ENCODE measurements at places on chromosomes 6 and 20. TPM values are rescaled to one million over a fixed set of nuclear protein-coding genes. Genes with fewer than 3 reads are reported as not detected.
A peak's percentile ranks its signal among the peaks of the same experiment; 100 is the strongest.

- no peak overlapping the region for H3K4me3 ChIP-seq
- no peaks in the 10 kb centered on the region for H3K27me3 ChIP-seq
- no peak for DNase-seq
- no peaks in the 10 kb centered on the region for H3K36me3 ChIP-seq
- no peaks in the 10 kb centered on the region for H3K4me1 ChIP-seq
- no peak overlapping the region for H3K27ac ChIP-seq
Observed at GRCh38 chr6:168718821-168719475, 278.0 kb downstream of the SMOC2 start.

DNA sequence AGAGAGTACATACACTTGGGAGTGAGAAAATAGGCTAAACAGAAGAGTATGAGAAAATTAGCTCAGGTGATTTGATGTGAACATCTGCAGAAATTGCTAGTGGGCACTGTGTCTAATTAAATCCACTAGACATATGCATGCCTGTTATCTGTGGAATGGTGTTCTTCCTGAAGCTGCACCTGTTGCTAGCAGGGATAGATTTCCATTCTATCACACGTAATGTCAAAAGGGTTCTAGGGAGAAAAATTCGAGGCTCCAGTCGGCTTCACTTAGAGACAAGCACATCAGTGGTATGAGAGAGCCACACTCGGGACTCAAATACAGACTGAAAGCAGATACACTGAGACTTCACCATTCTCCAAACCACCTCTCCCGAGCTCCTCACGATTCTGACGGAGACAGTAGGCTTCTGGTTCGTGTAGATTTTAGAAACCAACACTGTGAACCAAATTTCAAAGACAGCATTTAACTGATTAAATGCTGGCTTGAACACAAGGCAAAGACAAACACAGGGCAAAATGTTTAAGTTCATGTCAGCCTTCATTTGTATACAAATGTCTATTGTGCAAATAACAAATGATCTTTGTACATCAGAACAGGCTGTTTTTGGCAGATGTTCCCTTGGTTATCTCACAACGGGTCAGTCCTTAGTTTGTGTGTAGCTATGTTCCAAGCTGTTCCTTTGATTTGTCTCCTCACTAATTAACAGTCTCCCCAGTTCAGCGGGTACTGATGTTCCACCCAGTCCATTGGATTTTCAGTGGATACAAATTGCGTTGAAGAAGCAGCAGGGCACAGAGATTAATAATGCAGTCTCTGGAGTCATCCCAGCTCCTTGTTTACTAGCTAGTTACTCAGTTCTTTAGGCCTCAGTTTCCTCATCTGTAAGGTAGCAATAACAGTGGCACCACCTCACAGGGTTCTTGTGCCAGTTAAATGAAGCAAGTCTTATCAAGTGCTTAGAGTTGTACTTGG lies 131.0 kb upstream of the IFNGR1 start:
- no peaks in the 10 kb centered on the region for H3K27me3 ChIP-seq
- no peaks in the 10 kb centered on the region for H3K4me1 ChIP-seq
- H3K27ac ChIP-seq = no peak overlapping the region
- H3K4me3 ChIP-seq = no peak overlapping the region
- H3K36me3 ChIP-seq = no peaks in the 10 kb centered on the region
- no peak for DNase-seq

DNA sequence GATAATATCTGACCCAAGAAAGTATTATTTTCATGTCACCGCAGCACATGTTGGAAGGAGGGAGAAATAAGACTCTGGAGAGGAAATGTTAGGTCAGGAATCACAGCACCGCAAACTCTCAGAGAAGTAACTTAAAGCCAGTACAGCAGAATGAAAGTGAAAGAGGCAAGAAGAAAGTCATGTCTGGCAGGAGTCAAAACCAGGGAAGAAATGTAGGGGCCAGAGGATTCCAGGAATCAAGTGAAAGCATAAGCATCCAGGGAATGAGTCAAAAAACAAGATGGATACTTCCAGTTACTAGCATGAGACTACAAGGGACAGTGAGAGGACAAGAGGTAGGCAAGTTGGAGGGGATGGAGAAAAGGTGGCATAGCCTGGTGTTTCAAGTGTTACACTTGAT lies 80.4 kb downstream of the AK9 start:
- H3K4me3 ChIP-seq = no peak overlapping the region
- no peaks in the 10 kb centered on the region for H3K36me3 ChIP-seq
- no peaks in the 10 kb centered on the region for H3K27me3 ChIP-seq
- H3K4me1 ChIP-seq = no peaks in the 10 kb centered on the region

DNA sequence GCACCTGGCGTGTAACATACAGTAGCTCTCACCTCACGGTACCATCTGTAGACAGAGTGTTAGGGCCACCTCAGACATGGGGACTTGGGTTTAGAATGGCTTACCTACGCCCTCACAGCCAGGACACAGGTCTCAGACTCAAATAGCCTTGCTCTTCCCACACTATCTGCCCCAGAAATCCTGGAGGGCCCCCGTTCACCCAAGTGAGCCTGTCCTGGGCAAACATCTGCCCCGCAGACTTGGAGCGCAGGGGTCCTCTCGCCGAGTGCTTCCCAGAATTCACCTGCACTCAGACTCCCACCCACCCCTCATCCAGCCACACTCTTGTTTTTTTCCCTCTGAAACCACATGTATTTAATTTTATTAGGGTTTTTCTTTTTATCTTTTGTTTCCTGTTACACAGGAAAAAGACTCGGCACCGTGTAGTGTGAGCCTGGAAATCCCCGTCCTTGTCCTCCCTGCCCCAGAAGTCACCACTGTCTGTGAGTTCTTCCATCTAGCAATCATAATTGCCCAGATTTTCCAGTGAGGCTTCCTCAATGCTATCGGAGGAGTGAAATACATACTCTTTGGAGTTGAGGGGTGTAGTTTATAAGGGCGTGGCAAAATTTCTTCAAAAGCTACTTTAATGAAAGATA lies 17.1 kb upstream of the MAP1LC3A start:
- H3K4me3 ChIP-seq = no peak overlapping the region
- no peaks in the 10 kb centered on the region for H3K36me3 ChIP-seq
- H3K27ac ChIP-seq = no peak overlapping the region
- H3K4me1 ChIP-seq = no peaks in the 10 kb centered on the region
- DNase-seq = no peak

Gene IL17F
- total RNA-seq = not detected

GRCh38 chr6:149060300-149060984 lies 257.1 kb upstream of the TAB2 start:
- H3K4me1 ChIP-seq = peaks cover 4% of the 10 kb centered on the region
- H3K27ac ChIP-seq = no peak overlapping the region
- no peaks in the 10 kb centered on the region for H3K27me3 ChIP-seq
- no peak overlapping the region for H3K4me3 ChIP-seq
- DNase-seq = no peak
- no peaks in the 10 kb centered on the region for H3K36me3 ChIP-seq

Gene KIF13A
- 109 TPM for total RNA-seq

DNA sequence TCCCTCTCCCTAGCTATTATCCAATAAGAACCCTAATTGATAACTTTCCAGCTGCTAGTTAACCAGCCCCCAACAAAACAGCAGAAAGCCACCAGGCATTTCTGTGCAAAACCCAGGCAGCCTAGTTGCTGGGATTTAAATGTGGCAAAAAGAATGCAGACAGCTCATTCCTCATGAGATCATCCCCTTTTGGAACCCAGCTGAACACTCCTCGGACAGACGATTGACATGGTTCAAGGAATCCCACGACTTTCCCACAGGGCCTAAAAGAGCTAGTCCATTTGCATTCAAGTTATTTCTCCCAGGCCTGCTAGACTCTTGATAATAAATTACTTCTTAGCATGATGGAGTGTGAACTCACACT lies 24.0 kb downstream of the JAG1 start:
- H3K27ac ChIP-seq = peak overlapping the region; percentile 92
- H3K36me3 ChIP-seq = peaks cover 10% of the 10 kb centered on the region
- H3K4me1 ChIP-seq = peaks cover 3% of the 10 kb centered on the region
- no peaks in the 10 kb centered on the region for H3K27me3 ChIP-seq

- no peak for DNase-seq
- no peaks in the 10 kb centered on the region for H3K27me3 ChIP-seq
- H3K4me1 ChIP-seq = no peaks in the 10 kb centered on the region
Observed at GRCh38 chr6:147776631-147777213, 268.2 kb downstream of the SAMD5 start.

DNA sequence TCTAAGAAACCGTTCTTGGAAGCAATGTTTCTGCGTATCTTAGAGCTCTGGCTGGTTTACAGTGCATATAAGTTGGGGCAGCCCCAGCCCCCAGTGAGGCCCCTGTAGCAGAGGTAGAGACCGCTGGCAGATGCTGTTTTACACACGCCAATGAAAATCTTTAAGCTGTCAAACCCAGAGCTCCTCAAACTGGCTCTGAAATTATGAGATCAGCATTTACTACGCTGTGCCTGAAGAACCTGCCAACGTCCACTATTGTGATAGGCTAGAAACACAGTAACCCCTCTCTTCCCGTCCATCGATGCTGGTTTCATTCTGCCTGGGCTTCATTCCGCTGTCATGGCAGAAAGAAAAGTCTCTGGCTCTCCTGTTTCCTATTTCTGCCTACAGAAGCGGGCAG lies 160.6 kb downstream of the SMOC2 start:
- no peak overlapping the region for H3K4me3 ChIP-seq
- H3K27ac ChIP-seq = no peak overlapping the region
- H3K4me1 ChIP-seq = no peaks in the 10 kb centered on the region
- H3K27me3 ChIP-seq = no peaks in the 10 kb centered on the region
- no peak for DNase-seq

- H3K27ac ChIP-seq = no peak within 1 kb of the TSS
- H3K36me3 ChIP-seq = no peaks in the 10 kb centered on the region
- DNase-seq = no peak
- H3K27me3 ChIP-seq = no peaks in the 10 kb centered on the region
- H3K4me3 ChIP-seq = peak within 1 kb of the TSS; percentile 27
- H3K4me1 ChIP-seq = no peaks in the 10 kb centered on the region
Observed at GRCh38 chr6:11043961-11044711, at the start of gene ELOVL2. Gene ELOVL2 (minus strand): TSS chr6:11044305. CDS start chr6:11044230, 75 bp downstream.

Gene FOXQ1
- total RNA-seq = not detected

DNA sequence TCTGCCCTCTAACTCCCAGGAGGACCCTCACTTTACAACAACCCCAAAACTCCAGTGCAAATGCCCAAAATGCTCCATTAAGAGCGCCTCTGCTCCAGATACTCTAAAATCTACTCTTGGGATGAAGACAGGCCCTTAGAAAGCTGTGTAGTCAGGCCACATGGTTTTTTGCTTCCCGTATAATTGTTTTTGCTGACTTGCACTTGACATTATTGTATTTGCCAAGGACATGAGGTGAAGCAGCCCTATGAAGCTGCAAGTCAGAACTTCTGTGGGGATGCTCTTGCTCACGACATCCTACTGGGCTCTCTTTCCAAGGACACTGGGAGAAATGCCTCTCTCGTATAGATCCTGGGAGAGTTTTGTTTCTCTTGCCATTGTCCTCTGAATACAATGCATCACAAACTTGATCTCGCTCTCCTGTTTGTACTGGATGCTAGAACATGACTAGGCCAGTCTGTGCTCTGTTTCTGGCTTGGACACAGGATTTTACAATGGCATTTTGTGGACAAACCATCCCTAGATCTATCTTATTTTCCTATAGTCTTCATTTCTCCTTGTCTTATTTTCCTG lies 177.2 kb upstream of the DTNBP1 start:
- no peak overlapping the region for H3K4me3 ChIP-seq
- no peak overlapping the region for H3K27ac ChIP-seq
- DNase-seq = no peak
- no peaks in the 10 kb centered on the region for H3K27me3 ChIP-seq
- peaks cover 4% of the 10 kb centered on the region for H3K4me1 ChIP-seq

GRCh38 chr20:20743511-20744169 lies 31.2 kb upstream of the RALGAPA2 start:
- DNase-seq = peak; percentile 76
- no peak overlapping the region for H3K27ac ChIP-seq
- no peak overlapping the region for H3K4me3 ChIP-seq

DNA sequence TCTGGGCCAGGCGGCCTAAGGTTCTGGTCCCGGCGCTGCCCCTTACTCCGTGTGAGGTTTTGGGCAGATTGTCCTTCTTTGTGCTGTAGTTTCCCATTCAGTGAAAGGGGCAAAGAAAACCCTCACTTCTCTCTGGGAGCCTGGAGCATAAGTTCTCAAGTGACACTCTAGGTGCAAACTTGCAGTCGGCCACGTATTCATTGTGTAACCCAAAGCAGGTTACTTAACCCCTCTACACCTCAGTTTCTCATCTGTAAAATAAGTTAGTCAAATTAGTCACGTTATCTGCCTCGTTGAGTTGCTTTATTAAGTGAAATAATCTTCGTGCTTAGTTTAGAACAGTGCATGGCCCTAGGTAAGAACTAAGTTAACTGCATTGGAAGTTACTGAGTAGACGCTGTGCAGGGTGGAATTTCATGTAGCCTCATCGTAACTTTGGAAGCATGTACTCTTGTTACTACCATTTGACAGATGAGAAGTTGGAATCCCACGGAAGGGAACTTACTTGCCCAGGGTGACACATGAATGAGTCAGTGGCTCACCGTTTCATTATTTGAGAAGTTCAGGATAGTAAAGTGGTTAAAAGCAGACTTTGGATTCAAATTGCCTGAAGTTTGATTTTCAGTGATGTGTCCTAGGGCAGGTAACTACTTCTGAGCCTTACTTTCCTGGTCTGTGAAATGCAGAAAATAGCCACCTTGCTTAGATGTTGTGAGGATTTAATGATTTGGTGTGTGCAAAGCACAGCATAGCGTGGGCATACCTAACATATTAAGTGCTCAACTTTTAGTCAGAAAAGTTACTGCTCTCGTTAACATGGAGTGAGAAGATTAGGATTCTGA lies 556 bp upstream of the MROH8 start:
- H3K27ac ChIP-seq = peak overlapping the region; percentile 98
- DNase-seq = no peak
- H3K27me3 ChIP-seq = no peaks in the 10 kb centered on the region
- H3K4me1 ChIP-seq = no peaks in the 10 kb centered on the region
- no peaks in the 10 kb centered on the region for H3K36me3 ChIP-seq

GRCh38 chr6:44004625-44005506 lies 122.4 kb downstream of the MRPL14 start:
- H3K4me3 ChIP-seq = no peak overlapping the region
- H3K36me3 ChIP-seq = no peaks in the 10 kb centered on the region
- H3K27ac ChIP-seq = no peak overlapping the region
- H3K27me3 ChIP-seq = no peaks in the 10 kb centered on the region
- peak; percentile 38 for DNase-seq
- H3K4me1 ChIP-seq = no peaks in the 10 kb centered on the region

DNA sequence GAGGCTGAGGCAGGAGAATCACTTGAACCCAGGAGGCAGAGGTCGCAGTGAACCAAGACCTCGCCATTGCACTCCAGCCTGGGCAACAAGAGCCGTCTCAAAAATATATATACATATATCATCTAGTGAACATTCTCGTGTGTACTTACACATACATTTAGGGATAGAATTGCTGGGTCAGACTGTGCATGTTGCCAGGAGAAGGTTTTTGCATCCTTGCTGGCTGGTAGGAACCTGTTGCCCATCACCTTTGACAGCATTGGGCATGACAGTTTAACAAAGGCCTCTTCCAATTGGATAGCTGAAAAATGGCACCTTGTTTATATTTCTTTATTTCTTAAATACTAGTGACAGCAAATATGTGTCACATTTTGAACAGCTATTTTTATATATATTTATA lies 5.4 kb downstream of the AAR2 start:
- DNase-seq = no peak
- H3K36me3 ChIP-seq = peaks cover 14% of the 10 kb centered on the region
- H3K4me1 ChIP-seq = peaks cover 4% of the 10 kb centered on the region
- no peaks in the 10 kb centered on the region for H3K27me3 ChIP-seq
- H3K27ac ChIP-seq = no peak overlapping the region

- H3K27ac ChIP-seq = no peak overlapping the region
- H3K4me3 ChIP-seq = no peak overlapping the region
- H3K36me3 ChIP-seq = no peaks in the 10 kb centered on the region
- no peaks in the 10 kb centered on the region for H3K4me1 ChIP-seq
- H3K27me3 ChIP-seq = no peaks in the 10 kb centered on the region
Observed at GRCh38 chr20:6070829-6071695, 17.2 kb upstream of the LRRN4 start.

- no peak overlapping the region for H3K27ac ChIP-seq
- no peak overlapping the region for H3K4me3 ChIP-seq
- DNase-seq = no peak
- H3K27me3 ChIP-seq = no peaks in the 10 kb centered on the region
Observed at GRCh38 chr20:40176098-40176841, 512.8 kb downstream of the MAFB start.

Measured in aorta (tissue), 5 donors.